GM23248 (cell line): ENCODE measurements at places on chromosomes 6 and 20.

DNA sequence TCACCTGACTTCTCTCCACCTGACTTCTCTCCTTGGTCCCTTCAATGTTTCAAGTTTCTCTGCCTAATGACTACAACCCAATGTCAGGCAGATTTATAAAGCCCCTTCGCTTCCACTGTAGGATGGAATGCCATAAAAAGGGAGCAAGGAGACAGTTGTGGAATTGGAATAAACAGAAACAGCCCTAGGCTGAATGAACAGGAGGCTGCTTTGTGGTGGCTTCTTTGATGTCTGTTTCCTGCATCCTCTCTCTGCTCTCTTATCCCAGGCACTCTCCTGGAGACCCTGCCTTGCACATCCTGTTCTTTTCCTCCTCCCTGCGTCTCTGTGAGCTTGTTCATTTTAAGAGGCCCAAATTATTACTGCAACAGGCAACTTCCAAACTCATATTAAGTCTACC, 16.9 kb downstream of the MUCL3 start:
- no peak for DNase-seq

- no peak for DNase-seq
Observed at GRCh38 chr6:121523628-121524027, 88.2 kb downstream of the GJA1 start.

DNA sequence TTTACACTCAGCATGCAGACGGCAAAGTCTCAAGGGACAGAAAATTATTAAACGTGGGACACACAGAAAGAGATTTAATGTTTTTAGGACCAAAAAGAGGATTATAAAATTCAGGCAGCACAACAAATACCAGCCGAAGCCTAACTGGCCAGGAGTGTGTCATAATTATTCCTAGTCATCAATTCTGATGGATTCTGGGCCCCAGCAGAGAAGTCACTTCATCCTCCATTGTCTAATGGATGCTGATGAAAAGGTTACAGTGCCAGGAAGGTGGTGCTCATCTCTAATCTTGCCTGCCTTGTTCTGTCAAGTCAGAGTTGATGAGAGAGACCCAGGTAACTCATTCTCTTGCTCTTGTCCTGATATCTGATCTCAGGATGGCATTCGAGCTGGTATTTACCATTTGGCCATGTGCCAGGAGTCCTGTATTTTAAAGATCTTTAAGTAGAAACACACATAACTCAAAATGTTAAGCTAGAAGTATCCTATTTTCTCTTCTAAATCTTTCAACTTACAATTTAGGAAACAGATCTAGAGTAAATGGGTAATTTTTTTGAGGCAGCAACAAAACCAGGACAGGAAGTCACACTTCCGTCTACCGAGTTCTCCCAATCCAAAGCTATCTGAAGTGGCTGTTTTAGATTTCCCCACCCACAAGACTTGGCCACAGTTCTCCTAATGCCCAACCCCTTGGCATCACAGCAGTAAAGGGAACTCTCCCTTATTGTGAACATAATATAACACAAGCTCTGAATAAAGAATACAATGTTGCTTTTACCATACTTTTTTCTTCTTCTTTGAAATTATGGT, 50.0 kb downstream of the ADAT2 start:
- DNase-seq, result no peak

- no peak for DNase-seq
Observed at GRCh38 chr20:48984575-48985219, 61.4 kb upstream of the CSE1L start.

DNA sequence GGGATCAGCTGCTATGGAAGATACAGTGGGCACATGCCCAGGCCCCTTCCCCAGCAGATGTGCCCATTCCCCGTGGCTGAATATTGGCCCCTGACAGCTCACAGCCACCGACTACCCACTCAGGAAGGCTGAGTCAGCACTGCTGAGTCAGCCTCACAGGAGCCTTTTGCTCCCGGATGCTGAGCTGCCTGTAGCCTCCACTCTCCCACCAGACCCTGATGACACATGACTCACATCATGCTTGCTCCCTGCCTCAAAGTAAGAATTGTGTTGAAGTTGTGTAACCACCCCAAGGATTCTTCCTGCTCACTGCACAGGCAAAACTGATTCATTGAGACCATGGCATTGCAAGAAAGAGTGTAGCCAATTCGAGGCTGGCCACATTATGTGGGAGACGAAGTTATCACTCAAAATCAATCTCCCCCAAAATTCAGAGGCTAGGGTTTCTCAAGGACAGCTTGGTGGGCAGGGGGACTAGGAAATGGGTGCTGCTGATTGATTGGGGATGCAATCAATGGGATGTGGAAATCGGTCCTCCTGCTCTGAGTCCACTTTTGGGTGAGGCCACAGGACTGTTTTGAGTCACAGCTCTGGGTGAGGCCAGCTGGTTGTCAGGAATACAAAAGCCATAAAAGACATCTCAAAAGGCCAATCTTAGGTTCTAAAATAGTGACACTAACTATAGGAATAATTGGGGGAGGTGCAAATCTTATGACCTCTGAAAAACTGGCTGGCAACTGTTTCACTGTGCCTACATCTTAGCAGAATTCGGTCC, 556.6 kb upstream of the CDH4 start:
- peak; percentile 94 for DNase-seq

- peak; percentile 16 for DNase-seq
Observed at GRCh38 chr6:45021676-45022075, 306.5 kb upstream of the RUNX2 start.

DNA sequence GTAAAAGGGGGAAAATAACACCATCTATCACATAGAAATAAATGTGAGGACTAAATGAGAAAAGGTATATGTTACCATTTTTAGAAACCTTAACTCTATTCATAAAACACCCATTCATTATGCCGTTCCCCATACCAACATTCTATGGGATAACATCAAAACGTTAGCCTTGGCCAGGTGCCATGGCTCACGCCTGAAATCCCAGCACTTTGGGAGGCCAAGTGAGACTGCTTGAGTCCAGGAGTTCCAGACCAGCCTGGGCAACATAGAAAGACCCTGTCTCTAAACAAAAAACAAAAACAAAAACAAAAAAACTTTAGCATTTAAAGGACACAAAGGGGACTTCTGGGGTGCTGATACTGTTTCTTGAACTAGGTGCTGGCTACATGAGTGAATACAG, 1.3 kb downstream of the PIGU start:
- DNase-seq, result no peak

DNA sequence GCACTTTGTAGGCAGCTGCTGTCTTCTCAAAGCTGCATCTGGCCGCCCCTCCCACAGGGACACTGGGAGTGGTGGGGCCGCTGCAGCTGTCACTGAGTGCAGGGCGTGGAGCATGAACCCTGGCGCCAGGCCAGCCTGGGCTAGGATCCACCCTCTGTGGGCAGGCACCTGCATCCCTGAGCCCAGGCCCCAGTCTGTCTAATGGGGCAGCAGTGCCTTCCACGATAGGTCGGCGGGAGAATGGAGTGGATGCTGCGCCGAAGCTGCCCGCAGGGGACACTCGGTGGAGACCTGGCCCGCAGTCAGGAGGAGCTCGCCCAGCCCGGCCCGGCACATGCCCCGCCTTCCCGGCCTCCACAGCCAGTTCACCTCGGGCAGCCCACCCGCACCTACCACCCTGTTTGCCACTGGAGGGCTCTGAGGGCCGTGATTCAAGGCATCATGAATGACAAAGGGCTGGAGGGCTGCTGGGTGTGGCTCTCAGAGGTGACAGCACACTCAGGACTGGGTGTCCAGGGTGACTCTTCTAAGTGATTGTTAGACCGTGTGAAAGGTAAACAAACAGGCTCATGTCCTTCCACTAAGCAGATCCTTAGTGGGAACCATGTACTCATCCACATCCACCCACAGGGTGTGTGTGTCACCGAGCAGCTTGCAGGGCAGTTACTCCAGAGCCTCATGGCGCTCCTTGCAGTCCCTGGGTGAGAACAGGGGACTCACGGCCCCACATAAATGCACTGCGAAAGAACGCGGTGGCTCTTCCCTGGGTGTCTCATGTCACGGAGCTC, 133.9 kb downstream of the AGPAT4 start:
- peak; percentile 63 for DNase-seq
